Vein endothelial cell (primary cell): ENCODE measurements at places on chromosomes 11 and 22. TPM values are rescaled to one million over a fixed set of nuclear protein-coding genes. Genes with fewer than 3 reads are reported as not detected.

IL17REL gene
- total RNA-seq, result under 0.01 and 0.33 TPM in 2 replicates

KDELR3 gene
- 43.3 and 56.8 TPM in 2 replicates for total RNA-seq

GRM5 gene
- 0.33 and 0.67 TPM in 2 replicates for total RNA-seq

MYRF gene
- total RNA-seq, result 0.48 and 0.65 TPM in 2 replicates
